ENCODE measurements at places on chromosomes 4 and X.
A peak's percentile ranks its signal among the peaks of the same experiment; 100 is the strongest.

- DNase-seq: no peak
Observed at GRCh38 chrX:97616883-97617530, 733.3 kb downstream of the RPA4 start.

DNA sequence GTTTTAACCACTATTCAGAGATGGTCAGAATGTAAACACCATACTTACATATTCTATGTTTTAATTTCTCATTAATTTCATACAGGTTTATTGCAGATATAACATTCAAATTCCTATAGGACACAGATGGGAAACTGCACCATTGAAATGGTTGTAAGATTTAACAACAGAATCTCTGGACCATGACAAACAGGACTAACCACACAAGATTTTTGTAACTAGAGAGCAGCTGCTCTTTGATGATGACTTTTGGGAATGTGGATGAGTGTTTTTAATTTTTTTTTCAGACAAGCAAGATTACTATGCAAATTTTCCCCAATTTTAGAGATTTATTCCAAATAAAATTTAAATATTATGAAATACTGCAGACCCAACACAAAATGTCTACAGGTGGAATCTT lies 610.2 kb downstream of the PCDH18 start:
- DNase-seq: no peak

DNA sequence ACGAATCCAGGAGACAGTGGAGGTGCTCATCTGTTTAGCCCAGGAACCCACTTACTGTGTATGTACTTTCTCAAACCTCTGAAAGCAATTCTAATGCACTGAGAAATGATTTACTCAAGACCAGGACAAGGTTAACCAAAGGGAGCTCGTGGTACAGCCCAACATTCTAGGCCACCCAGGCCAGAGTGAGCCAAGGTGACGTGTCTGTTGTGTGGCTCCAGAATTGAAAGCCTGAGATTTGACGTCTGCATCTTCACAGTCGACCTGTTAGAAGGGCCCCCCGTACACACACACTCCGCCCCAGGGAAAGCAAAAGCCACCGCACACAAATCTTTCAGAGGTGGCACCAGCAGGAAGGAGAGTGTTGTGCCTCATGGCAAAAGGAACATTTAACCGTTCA lies 2.3 kb downstream of the MAP3K15 start:
- DNase-seq: no peak

GRCh38 chr4:37892641-37893040 lies 1.8 kb downstream of the TBC1D1 start:
- DNase-seq: no peak

DNA sequence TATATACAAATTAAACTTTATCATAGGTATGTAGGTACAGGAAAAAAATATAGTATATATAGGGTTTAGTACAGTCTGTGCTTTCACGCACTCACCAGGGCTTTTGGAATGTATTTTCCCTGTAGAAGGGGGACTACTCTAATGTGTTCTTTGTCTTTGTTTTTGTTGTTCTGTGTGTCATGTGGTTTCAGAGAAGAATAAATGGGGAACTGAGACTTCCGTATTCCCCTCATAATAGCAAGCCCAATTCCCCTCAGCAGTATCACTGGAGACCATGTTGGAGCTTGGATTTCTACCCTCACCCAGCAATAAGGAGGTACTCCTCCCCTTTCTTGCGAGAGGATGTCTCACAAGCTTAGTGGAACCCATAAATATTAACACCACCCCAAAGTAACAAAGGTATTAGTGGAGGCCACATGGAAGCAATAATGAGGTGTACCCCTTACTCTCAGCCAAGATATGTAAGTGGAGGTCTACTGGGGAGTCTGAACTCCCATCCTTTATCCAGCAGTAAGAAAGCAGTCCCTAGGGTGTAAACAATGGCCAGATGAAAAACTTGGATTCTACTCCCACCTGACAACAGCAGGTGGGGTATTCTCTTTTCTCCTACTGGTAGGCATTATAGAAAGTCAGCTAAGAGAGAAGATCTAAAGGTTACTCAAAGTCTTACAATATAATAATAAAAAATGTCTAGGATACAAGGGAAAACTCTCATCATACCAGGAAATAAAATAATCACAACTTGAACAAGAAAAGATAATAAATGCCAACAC lies 805.4 kb upstream of the GALNTL6 start:
- DNase-seq: no peak

DNA sequence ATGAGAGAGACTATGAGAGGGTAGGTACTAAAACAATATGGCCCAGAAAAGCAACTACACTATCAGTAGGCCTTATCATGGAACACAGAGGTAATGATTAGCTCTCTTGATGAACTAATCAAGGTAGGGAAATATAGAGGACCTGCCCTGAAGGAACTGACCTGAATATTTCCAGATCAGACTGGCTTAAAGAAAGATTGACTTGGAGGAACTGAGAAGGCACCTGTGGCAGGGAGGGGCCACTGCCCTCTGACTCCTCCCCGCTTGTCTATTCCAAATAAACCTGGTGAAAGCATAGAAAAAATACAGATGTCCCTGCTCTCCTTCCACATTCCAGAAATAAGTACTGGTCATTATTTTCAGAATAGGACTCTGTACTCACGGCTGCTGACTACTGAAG lies 5.5 kb downstream of the RPS6KA6 start:
- no peak for DNase-seq

DNA sequence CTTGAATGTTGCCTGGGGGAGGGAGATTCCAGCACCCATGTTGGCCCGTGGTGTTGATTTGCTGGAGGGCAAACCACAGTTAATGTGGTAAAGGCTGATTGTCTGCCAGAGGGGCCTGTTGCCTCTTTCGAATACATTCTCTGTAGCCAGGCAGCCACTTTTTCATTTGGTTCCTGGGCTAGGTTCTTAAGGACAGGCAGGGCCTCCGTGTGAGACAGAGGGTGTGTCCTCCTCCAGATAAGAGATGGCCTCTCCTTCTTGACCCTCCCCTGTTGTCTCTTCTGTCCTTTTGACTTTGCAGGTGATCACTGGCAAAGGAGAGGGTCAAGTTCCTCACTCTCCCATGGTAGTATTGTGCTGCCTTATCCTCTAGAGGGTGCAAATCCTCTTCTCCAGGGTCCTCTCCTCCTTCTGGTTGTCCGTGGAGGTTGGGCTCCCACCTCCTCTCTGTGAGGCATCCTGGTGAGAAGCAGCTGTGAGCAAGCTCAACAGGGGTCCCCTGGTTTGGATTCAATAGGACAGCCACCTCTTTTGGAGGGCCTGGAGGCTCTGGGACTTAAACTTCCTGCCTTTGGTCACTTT lies 44.9 kb downstream of the ZNF182 start:
- DNase-seq: peak; percentile 31

- DNase-seq: no peak
Observed at GRCh38 chr4:7074426-7074825, 6.6 kb upstream of the GRPEL1 start.

DNA sequence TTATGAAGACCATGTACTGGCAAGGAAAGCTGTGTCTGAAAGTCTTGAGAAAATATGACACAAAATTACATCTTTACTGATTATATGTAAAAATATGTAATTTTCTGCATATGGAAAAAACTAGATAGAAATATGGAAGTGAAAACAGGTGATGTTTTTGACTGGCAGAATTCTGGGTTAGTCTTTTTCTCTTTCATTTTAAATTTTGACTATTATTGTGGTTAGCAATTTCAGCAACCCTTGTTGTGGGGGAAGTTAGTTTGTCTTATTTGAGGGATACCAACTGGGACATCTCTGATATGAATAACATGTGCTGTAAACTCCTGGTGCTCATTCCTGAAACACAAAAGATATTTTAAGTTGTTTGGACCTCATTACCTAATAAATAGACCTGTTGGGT lies 49.9 kb upstream of the CPEB2 start:
- DNase-seq: no peak
